CD4-positive, alpha-beta memory T cell (primary cell): ENCODE measurements at places on chromosomes 4 and X. TPM values are rescaled to one million over a fixed set of nuclear protein-coding genes. Genes with fewer than 3 reads are reported as not detected.
A peak's percentile ranks its signal among the peaks of the same experiment; 100 is the strongest.

DNA sequence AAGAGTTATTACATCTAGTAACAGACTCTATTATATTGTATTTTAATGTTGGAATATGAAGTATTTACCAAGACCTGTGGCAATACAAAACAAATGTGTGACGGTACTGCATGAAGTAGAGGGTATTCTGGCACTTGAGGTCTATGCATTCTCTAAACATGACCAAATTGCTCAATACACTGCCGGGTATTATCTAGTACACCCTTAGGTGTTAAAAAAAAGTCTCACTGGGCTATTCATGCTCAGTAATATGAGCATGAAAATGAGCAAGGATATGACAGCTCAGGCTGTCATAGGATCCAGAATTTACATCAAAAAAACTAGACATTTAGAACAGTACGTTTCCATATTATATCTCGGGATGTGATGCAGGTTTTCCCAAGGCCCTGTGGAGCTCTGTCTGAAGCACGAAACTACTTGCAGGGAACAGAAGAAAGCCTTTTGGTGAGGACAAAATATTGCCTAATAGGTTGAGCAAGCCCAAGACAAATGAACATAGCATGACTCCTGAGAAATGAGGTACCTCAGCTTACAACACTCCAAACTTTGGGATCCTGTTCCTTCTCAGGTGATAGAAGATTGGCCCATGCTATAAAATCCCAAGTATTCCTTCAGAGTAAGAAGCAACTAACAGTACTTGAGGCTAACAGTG is 74.1 kb upstream of the MAOA start:
- no peak for DNase-seq

GRCh38 chr4:173014113-173014558 is 154.5 kb upstream of the GALNT7 start:
- DNase-seq = no peak

DNA sequence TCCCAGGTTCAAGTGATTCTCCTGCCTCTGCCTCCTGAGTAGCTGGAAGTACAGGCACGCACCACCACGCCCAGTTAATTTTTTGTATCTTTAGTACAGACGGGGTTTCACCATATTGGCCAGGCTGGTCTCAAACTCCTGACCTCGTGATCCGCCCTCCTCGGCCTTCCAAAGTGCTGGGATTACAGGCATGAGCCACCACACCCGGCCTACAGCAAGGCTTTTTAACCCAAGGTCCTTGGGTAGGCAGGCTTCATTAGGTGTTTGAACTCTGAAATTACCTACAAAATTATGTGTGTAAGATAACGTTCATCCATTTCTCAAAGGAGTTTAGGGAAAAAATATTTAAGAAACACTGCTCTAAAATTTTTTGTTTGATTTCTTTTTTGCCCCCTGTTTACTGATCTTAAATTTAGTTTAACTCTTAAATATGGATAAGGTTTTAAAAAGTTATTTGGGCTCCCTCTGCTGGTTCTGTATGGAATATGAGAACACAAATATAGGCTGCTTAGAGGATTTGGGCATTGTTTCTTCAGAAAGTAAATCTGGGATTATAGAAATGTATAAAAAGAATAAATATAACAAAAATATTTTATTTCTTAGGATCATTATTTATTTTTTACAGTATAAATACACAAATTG is 92.8 kb downstream of the CBR4 start:
- DNase-seq = no peak

DNA sequence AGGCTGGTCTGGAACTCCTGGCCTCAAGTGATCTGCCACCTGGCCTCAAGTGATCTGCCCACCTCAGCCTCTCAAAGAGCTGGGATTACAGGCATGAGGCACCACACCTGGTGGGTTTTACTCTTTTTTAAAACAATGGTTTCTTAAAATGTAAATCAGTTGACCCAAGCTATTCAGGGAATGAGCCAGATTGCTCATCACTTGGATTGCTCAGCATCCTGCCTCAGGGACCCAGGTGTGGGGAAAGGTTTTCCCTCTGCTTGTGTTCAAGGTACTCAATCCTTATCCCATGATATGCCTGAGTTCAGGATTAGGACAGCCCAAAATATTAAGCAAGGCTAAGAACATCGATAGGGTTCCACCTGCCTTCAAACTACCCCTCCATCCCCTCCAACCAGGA is 67.4 kb downstream of the CHRNA9 start:
- DNase-seq = no peak

MAGEC1 gene
- not detected for total RNA-seq

DNA sequence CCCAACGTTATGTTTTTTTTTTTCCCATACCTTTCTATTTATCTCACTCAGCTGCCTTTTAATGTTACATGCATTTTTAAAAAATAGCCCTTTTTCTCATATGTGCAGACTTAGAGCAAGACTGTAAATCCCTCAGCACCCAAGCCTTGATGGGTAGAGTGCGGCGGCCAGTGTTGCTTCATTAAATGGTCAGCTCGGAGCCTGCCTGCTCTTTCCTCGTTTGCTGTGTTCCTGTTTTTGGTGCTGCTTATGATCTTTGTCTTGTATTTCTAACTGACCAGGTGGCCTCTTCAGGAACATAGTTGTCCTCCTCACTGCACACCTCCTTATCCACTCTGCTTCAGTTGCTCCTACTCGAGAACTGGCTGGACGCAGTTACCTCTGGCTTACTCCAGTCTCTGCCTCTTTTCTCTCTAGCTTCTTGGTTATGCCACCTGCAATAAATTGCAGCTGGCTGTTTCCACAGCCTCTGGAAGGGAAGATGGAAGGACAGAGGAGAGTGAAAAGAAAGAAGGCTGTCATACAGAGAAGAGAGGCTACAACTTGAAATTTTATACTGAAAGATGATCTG is 10.7 kb downstream of the RBPJ start:
- no peak for DNase-seq

MAGED4B gene
- 15.5 TPM for total RNA-seq

PNMA5 gene
- 0.28 TPM for total RNA-seq

DNA sequence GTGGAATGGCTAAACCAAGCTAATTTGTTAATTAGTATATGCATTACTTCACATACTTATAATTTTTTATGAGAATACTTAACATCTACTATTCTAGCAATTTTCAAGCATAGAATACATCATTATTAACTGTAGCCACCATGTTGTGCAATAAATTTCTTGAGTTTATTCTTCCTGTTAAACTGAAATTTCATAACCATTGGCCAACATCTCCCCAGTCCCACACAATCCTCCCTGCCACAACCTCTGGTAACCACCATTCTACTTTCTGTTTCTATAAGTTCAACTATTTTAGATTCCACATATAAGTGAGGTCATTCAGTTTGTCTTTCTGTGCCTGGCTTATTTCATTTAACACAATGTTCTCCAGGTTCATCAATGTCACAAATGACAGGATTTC is 208.5 kb downstream of the PPP4R3C start:
- no peak for DNase-seq

H2BW2 gene
- not detected for total RNA-seq

DNA sequence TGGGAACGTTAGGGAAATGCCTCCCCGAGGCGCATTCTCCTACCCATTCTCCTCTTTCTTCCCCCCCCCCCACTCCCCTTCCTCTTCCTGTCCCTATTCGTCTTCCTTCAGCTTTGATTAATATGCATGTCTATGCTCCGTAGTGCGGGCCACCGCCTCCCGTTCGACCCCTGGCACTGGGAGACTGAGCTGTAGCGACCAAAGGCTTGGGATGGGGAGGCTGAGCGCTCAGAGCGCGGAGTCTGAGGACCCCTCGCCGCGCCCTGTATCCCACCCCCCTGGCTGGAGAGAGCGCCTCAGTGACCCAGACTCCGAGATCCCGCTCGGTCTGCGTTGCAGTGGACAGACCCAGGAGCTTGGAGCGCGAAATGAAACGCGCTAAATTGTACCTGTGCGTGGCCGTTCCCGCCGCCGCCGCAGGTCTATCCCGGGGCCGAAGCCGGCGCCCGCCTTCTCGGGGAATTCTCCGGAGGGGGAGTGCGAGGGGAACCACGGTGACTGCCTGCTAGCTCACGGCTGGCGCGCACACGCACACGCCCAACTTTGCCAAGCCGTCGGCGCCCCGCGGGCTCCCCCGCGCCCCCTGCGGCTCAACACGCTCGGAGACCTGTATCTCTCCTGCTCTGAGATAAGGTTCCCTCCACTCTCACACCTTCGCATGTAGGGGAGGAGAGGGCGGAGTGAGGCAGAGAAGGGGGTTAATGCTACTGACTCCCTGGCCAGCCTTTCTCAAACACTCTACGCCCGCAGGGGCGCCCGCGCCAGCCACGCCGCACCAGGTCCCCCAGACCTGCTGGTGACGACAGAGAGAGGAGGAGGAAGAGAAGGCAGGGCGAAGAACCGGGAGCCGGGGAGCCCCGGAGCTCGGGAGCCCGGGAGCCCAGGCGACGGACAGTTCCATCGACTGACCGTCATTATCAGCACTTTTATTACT is 1.5 kb upstream of the PTCHD1 start:
- no peak for DNase-seq

CACNA1F gene
- 1.3 TPM for total RNA-seq

BEND2 gene
- total RNA-seq = not detected

DNA sequence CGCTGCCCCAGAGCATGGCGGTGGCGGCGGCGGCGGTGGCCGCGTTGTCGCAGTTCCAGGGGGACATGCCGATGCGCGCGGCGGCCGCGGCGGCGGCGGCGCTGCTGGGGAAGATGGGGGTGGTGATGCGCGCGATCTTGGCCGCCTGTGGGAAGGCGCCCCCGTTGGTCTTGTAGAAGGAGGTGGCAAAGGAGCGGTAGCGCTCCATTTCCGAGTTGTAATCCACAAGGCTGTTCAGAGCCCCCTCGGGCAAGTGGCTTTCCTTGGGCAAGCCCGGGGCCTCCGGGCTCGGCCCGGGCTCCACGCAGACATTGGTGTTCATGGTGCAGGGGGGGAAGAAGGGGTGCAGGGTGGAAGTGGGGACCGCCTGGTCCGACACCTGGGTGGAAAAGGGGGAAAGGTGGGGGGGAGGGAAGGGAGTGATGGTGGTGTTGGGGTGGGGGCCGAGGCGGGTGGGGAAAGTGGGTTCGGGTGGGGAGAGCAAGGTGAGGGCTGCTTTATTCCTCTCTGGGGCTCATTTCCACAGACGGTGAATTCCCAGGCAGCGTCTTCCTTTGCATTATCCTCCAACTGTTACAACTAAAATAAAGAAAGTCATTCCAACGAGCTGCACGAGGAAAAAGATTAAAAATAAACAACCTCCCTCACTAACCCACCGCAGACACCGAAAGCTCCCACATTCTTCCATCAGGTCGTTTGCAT is 3.1 kb downstream of the CXXC4 start:
- DNase-seq = peak; percentile 40

GRCh38 chrX:36640232-36640631 is 367.9 kb upstream of the FAM47C start:
- no peak for DNase-seq

DNA sequence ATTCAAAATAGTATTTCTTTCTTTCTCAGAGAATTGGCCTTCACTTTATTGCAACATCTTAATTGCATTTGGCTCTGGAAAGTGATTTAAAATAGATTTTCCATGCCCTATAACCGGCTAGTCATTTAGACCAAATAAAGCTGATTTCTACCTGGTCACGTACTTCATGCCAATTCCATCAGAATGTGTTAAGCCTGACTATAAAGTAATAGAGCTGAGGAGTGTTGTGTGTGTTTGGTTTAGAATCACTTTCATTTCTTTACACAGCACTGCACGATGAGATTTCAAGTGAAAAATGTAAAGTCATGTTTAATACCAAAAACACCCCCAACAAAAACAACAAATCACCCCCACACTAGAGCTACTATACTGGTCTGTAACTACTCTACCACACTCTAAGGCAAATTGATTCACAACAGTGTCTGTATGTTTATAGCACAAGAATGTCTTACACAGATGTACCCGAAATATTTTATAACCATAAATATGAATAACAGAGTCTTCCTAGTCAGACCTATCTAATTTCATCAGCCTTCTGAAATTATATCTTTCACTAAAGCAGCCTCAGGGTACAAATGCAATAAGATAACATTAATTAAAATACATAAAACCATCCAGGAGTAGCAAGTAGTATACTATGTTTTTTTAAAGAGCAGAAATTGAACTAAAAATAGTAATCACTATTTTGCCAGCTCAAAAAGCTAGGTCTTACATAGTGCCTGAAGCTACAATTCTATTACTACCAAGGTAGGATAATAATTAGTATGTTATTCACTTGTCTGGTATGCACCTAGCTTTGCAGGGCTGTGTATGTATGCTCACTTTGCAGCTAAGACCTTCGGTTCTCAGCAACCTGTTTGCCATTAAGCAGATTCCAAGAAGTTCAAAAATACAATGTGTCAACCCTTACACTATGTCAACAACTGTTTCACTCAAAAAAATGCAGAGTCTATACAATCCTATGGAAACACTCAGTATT is 28.4 kb downstream of the APBB2 start:
- DNase-seq = no peak

- DNase-seq = no peak
These were observed 606 bp downstream of the CXorf58 start for GRCh38 chrX:23908219-23909004.

GRCh38 chr4:130820448-130820847 is 1724.5 kb downstream of the C4orf33 start:
- no peak for DNase-seq

GRCh38 chr4:37002625-37003024 is 241.9 kb upstream of the NWD2 start:
- no peak for DNase-seq

GPRASP2 gene
- total RNA-seq = 2.2 TPM

DNA sequence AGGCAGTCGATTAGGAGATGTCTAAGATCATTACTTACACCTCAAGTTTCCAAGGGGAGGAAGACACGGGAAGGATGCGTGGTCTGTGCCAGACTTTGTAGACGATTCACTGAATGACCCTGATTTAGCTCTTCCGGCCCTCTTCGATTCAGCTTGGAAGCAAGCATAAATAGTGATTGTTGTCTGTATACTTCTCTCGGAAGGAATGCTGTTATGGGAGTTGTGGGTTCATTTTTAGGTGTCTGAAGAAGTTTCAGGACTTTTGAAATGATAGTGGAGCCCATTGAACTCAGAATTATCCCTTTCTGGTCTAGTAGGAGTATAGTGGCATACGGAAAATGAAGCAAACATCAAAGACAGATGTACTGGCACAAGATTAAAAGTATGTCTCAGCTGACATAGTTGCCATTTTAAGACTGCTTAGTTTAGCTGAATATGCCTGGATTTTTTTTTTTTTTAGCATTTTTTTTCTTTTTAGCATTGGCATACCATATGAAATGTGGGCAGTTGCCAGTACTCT is 1.0 kb upstream of the ANKRD17 start:
- peak; percentile 26 for DNase-seq

GRCh38 chr4:114472269-114473032 is 126.2 kb upstream of the UGT8 start:
- no peak for DNase-seq
